ENCODE measurements at places on chromosomes 4 and X.

- DNase-seq, result no peak
Measured at GRCh38 chr4:154485127-154485773, 6.3 kb downstream of the DCHS2 start.

GRCh38 chrX:150736475-150736874, 43.3 kb downstream of the MTMR1 start:
- no peak for DNase-seq

DNA sequence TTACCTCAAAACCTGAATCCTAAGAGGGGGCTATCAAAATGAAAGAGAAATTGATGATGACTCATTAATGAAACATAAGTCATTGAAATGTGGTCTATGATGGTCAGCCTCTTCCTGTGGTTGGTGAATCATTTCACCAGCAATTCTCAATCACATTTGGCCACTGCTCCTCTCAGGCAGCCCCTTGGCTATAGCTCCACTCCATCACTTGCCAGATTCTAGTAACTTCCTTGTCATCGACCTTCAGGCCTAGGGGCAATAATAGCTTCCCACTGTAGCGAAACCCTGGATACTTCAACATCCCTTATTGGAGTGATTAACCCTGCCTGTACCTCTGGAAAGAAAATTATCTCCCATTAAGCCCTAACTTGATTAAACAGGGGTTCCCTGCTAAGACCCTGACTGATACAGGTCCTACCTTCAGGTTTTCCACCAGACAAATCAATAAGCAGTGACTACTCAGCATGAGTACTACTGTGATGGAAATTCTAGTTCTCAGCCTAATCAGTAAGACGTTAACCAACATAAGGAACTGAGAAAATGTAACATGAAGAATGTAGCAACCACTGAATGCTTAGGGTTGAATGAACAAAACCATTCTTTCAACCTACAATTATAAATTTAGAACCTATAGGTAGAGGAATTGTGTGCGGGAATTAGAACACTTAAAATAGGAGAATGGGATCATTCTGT, 30.4 kb downstream of the ADH7 start:
- peak; percentile 32 for DNase-seq

- DNase-seq, result peak; percentile 55
Measured at GRCh38 chrX:69163936-69164741, 1.1 kb downstream of the PJA1 start.

- DNase-seq, result no peak
Measured at GRCh38 chr4:155552180-155552579, 114.5 kb upstream of the GUCY1A1 start.

DNA sequence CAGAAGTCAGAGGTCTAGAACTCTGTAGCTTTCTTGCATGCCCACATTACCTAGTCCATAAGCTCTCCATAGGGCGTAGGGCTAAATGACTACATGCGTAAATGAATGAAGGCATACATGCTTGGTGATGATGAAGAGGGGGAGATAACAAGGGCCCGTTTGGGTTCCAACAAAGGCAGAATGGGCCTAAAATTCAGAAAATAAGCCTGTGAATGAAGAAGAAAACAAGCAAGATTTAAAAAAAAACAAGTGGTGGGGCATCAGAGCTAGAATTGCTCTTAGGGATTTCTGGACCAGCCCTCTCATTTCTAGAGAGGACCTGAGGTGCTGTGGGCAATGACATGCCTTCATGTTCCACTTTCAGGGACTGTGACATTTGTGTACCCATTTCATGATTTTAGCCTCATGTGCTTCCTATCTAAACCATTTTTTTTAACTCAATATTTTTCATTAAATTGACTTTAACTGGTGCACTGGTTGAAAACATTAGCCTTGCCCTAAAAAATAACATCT, 12.1 kb downstream of the GPRIN3 start:
- DNase-seq, result no peak

DNA sequence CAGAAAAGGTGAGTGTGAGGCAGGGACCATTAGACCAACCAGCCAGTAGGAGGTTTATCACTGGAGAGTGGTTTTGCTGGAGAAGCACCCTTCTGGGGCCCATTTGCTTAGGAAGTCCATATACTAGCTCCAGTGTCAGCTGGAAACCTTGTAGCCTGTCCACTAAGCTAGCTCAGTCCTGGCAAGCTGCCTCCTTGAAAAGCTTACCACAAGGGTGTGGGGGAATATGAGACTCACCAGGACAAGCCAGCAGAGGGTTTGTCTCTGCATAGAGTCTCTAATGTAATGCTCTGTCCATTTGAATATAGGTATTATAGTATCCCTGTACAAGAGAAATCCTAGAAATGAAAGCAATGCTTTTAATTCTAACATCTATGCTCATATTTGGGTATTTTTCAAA, 86.3 kb downstream of the FBXL5 start:
- DNase-seq, result no peak

All from GM23338 (cell line).